ENCODE measurements at places on chromosomes 13 and 19.

DNA sequence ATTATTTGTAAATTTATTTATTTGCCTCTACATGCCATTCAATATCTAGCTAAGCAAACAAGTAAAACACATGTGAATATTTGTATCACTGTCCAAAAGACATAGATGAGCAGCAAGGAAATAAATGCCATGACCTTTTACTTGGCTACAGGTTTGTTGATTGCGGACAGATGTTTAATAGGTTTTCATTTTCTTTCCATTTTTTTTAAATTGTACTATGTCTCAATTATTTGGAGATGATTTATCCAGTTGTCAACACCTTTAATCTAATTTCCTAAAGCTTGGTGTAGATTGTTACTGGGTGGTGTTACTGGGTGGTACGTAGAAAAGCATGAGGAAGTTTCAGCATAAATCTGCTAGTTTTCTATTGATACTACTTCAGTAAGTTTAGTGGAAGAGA, 560.6 kb upstream of the SPRY2 start:
- no peak for DNase-seq

GRCh38 chr19:670609-671075, 5.5 kb upstream of the FSTL3 start:
- no peak for DNase-seq

- no peak for DNase-seq
These were observed 506.0 kb upstream of the ATXN8OS start for GRCh38 chr13:69601661-69602060.

DNA sequence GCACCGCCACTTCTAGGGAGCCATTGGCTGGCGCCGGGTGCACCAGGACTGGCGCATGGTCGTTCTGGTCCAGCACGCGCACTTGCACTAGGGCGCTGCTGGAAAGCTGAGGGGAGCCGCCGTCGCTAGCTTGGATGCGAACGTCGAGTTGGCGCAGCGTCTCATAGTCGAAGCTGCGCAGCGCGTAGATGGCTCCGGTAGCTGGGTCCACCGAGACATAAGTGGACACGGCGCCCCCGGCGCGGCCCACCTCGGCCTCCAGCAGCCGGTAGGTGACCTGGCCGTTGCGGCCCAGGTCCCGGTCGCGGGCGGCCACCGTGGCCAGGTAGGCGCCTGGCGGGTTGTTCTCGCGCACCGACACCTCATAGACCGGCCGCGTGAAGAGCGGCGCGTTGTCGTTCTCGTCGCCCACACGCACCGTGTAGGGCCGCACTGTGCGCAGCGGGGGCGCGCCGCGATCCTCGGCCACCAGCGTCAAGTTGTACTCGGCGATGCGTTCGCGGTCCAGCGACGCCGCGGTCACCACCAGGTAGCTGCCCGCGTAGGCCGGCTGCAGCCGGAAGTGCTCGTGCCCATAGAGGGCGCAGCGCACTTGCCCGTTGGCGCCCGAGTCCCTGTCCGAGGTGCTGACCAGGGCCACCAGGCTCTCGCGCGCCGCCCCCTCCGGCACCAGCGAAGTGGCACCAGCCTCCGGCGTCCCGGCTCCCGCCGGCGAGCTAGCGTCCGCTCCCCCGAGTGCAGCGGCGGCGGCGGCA, 1.7 kb downstream of the PCDH8 start:
- DNase-seq: no peak

- DNase-seq: no peak
These were observed 28.7 kb upstream of the FRY start for GRCh38 chr13:32002873-32003272.

DNA sequence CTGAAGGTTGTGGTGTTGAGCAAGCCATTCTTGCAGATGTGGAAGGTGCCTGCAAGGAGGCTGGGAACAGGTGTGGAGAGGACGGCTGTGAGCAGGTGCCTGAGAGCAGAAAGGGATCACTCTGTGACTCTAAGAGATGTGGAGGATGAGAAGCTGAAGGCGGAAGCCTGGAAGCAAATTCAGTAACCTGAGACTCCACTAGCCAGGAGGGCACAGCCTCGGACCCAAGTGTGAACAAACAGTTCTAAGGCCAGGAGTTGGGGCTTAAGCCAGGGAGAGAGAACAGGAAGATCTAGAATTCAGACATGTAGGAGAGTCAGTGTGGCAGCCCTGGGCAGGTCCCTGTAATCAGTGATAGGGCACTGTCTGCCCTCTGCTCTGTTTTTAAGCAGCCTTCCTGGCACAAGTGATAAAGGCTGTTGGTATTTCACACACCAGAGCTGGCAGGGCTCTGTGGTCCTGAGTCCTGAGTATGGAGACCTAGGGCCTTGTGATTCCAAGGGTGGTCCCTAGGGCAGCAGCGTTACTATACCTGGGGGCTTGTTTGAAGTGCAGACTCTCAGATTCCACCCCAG, 131.3 kb downstream of the SLC7A1 start:
- no peak for DNase-seq

- DNase-seq: no peak
These were observed 905.7 kb upstream of the SLITRK5 start for GRCh38 chr13:86765462-86765861.

DNA sequence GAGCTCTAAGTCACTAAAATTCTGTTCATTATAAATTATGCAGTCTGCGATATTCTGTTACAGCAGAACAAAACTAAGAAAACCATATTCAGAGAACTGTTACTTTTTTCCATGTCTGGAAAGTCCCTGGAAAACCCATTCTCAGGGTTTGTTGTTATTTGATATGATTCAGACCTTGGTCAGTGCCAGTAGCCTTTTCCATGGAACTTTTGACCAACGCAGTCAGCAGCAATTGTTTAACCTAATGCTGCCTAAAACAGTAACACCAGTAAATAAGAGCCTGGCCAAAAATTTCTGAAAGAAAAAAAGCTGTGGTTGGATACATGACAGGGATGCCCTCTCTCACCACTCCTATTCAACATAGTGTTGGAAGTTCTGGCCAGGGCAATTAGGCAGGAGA, 402.7 kb downstream of the TBC1D4 start:
- no peak for DNase-seq

GRCh38 chr13:89688918-89689317, 1658.6 kb upstream of the MIR17HG start:
- DNase-seq: no peak

DNA sequence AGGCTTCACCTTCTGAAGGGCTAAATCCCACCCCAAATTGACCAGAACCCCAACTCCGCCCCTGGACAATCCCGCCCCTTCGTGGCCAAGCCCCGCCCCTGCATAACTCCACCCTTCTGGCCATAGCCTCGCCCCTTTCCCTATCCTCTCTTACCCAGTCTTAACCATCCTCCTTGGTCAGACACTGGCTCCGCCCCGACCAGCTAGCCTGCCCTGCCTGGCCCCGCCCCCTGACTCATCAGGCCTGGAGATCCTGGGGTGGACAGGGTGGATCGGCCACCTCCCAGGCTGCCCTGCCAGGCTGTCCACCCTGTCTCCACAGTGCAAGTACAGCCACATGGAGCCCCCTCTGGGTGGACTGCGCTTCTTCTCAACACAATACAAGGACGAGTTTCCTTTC, 8.0 kb upstream of the ZNF358 start:
- DNase-seq: no peak

GRCh38 chr13:68834375-68834774, 1273.3 kb upstream of the ATXN8OS start:
- DNase-seq: no peak

DNA sequence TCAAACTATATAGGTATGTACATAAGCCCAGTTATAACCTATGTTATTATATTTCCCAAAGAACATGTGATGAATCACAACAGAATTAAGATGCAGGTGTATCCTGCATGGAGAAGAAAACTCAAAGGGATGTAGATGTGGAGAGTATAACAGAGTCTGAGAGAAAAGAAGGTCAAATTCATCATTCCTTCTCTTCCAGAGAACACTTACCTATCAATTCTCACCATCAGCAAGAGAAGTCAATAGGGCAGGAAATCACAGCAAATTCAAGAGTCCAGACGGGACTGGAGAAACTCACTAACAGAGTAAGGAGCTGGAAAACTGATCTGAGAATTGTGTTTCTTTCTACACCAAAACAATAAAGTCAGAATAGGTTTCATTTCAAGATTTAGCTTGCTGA, 28.4 kb downstream of the DIAPH3 start:
- no peak for DNase-seq

- DNase-seq: no peak
These were observed 100.1 kb upstream of the CLDN10 start for GRCh38 chr13:95452375-95452774.

DNA sequence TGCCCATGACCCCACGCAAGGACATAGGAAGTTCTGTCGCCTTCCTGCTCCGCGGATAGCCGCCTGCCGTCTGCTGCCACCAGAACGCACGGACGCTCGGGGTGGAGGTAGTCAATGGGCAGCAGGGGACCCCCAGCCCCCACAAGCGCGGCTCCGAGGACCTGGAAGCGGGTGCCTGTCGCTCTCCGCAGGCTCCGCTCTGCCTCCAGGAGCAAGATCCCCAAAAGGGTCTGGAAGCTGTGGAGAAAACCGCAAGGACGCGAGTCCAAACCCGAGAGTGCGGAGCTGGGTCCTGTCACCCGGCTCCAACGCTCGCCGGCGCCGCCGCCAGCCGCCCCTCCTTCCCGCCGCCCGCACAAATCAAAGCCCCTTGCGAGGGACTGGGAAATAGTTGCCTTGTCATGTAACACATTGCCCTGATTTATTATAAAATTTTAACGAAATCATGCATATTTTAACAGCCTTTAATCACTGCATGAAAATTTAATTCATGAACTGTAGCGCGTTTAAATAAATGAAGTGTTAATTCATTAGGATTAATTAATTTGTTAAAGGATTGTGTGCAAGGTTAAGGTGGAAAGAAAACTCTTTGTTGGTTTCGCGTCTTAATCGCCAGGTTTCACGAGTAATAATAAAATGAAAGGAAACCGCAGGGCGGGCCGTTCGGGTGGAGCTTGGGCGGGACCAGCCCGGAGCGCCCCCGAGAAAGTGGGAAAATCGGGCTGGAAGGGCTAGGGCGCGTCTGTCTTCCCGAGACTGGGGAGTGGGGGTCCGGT, 5.5 kb upstream of the POU4F1 start:
- DNase-seq: no peak

- peak; percentile 9 for DNase-seq
These were observed 44.9 kb downstream of the ESD start for GRCh38 chr13:46751811-46752635.

DNA sequence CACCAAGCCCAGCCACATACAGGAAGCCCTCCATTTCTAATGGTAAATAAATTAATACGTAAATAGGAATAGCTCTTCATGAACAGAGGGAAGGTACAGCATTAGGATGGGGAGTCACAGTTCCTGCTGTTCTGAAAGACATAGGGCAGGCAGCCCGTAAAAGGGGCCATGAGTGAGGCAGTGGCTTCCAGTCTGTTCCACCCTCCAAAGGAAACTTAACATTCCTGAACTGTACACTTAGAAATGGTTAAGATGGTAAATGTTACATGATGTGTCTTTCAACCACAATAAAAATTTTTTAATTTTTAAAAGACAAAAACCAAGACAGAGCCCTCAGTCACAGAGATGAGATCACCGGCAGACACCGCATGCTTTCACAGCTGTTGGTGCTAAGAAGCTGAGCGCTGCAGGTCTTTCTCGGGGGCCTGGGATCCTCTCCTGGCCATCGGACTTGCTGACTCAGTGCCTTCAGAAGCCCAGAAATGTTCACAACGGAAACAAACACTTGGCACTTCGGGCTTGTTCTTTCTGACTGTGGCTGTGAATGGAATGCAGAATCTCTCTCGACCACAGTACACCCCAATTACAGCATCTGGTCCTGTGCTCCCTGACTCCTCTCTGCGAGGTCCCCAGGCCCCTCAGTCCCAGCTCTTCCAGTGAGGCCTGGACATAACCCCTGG, 36.4 kb downstream of the EPS15L1 start:
- DNase-seq: no peak

GRCh38 chr13:83666141-83666540, 216.1 kb downstream of the SLITRK1 start:
- no peak for DNase-seq

GRCh38 chr19:33697766-33698165, 76.0 kb downstream of the CHST8 start:
- no peak for DNase-seq

DNA sequence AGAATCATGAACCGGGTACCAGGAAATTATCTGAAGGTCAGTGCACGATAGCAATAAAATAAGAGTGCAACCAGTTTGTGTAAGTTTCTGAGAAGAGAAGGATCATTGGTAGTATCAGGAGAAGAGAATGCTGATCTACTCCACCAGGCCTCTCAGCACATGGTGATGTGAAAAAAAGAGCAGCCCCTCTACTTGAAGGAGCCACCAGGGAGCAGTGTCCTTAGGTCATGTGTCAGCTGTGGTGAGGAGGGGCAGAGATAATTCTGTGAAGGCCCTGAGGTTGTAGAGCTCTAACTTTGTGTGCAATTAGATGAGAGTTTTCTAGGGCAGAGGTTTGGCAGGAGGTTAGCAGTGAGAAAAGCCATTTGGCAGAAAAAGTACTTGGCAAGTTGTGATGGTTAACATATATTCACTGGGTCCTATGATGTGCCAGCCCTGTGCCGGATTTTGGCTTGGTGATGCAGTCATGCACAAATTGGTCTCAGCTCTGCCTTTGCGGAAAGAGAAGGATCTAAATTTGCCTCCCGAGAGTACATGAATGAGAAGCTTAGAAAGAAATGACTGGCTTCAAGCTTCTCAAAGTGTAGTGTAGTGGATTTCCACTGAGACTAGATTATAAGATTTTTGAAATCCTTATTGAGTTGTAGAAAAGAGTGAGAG, 19.2 kb upstream of the ZC3H13 start:
- no peak for DNase-seq

GRCh38 chr13:86877441-86877840, 793.7 kb upstream of the SLITRK5 start:
- DNase-seq: no peak

- DNase-seq: no peak
These were observed 24.8 kb downstream of the ZNF83 start for GRCh38 chr19:52613299-52613906.

DNA sequence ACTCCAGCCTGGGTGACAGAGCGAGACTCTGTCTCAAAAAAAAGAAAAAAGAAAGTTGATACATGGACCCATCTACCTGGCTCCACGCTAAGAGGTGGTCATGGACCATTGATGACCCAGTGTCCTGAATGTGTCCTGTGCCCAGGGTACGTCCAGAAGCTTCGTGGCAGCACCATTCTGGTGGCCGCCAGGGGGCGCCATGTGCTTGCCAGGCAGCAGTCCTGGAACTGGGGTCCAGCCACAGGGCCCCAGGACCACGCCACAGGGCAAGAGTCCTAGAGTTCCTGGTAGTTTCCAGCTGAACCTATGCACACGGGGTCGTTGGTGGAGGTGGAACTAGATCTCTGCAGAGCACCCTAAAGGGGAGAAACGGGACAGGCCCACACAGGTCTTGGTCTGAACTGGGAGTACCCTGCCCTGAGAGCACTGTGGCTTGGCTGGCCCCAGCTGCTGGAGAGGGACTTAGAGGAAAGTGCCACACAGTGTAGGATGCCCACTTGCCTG, 19.9 kb upstream of the FBXO27 start:
- peak; percentile 56 for DNase-seq

DNA sequence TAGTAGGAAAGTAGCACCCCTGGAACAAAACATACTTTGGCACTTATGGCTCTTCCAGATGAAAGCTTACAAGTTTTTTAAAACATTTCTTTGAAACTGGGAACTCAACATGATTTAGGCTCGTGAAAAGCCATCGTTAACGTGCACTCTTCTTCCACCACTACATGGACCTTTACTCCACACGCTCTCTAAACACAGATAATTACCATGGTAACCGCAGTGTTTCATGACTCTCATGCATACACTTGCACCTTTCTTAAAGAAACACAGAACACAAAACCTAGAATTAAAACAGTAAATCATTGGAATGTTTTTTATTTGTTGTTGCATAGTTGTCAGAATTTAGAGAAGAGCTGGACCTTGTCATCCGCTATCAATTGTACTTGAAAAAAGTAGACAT, 154.3 kb downstream of the FGF9 start:
- DNase-seq: no peak
